Omental fat pad (tissue), 4 donors: ENCODE measurements at places on chromosomes 2 and 18.

DNA sequence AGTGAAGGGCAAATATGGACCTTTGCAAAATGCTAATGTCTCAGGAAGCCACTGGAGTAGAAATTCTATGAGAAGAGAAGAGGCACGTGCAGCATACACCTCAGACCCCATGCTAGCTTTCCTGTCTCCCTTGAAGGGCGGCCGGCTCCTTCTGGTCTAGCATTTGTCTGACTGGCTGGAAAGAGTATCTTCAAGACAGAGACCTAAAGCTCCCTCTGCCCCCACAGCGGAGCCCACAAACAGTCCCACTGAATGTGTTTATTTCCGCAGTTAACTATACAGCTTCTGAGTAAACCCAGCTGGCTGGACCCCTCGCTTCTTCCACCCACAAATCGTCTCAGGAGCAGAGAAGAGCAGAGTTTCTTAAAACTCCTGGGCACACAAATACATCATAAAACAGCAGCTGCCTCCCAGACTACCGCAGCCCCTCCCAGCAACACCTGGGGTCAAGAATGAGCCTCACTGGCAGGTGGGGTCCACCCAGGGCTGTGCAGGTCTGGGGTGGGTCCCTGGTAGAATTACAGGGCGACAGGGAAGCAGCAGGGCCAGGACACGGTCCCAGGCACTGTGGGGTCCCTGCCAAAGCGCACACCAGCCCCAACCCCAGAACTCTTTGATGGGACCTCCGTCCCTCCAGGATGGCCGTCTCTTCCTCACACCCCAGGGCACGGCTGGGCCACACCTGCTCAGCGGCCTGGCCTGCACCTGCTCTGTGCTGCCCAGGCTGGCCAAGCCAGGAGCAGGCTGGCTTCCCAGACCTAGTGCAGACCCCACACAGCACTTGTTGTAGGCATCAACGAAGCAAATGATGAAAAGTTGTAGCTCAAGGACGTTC is 103.8 kb downstream of the PXDN start:
- no peak for DNase-seq

DNA sequence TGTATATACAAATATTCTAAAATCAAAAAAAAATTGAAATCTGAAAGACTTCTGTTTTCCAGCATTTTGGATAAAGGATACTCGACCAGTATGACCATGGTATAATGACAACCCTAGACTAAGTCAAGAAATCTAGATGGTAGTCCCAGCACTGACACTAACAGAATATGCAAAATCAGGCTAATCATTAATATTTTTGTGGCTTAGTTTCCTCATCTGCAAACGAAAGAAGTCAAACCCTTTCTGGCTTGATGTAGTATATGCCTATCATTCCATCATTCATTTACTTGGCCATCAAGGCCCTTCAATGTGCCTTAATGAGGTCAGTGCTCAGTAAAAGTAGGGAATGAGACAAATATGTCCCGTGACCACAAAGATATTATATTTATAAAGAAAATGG is 83.5 kb downstream of the NCKAP5 start:
- DNase-seq, result no peak

DNA sequence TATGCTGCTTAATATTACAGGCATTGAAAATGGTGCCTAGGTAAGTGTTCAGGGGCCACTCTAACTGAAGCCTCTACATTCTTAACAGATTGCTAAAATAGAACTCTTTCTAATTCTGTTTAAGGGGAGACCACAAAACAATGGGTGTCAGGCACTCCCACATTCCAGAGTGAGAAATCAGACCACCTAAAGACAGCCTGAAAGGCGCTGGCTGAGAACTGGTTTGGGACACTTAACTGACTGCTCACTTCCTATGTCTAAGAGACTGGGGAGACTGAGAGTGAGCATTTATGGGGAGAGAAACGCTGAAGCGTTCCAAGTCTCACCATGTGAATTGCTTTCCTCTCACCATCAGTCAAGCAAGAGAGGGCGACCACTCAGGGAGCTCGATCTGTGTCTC is 108.8 kb upstream of the ITGB6 start:
- no peak for DNase-seq

DNA sequence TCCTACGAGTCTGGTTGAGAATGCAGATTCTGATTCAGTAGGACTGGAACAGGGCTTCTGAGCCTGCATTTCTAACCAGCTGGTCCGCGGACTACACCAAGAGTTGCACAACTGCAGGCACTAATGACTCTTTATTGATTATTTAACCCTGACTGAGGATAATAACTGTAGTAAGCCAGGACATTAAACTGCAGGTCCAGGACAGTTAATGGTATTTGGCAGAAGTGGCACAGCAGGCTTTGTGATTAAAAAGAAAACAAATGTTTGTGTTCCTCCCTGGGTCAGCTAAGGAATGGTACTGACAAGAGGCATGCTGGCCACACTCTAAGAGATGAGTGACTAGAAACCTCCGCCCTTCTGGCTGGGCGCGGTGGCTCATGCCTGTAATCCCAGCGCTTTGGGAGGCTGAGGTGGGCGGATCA is 59.4 kb downstream of the ALPK2 start:
- no peak for DNase-seq

GRCh38 chr18:23835506-23835905 is 146.3 kb downstream of the LAMA3 start:
- no peak for DNase-seq

GRCh38 chr2:111708476-111709180 is 175.4 kb downstream of the ANAPC1 start:
- DNase-seq, result no peak

- no peak for DNase-seq
These were observed 6.6 kb upstream of the NCK2 start for GRCh38 chr2:105737980-105738657.

DNA sequence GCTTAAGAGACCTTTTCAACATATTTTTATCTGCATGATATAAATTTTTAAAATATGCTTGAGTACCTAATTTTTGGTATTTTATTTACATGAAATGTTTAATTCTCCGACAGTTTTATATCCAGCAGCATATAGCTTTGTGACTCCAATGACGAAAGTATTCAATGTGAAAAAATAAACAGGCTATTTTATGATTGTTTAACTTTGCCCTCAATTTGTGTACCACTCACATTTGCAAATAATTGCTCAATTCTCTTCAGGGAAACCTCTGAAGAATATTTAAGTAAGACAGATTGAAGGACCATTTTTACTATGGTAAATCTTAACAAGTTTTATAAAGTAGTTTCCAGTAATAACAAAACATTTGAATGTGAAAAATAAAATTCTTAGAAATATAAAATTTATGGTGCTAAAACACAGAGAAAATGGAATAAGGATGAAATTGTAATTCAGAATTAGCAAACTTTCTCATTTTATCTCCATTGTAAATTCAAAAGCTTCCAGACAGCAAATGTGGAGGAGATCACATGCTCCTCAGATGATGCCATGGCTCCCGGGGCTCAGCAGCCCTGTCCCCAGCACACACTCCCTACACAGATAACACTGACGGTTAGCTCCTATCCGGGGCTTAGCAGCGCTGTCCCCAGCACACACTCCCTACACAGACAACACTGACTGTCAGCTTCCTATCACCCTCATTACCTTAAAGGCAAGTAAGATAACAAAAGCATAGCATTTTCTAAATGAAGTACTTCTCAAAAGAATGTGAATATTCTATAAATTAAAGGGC is 39.7 kb downstream of the SH3YL1 start:
- DNase-seq, result no peak

- no peak for DNase-seq
These were observed 23.2 kb downstream of the HDAC4 start for GRCh38 chr2:239377591-239377990.

- no peak for DNase-seq
These were observed 28.9 kb downstream of the SPIRE1 start for GRCh38 chr18:12628706-12629702.

- DNase-seq, result no peak
These were observed 30.5 kb upstream of the ATP8B1 start for GRCh38 chr18:57833441-57834101.

GRCh38 chr2:235505181-235505741 is 11.4 kb downstream of the AGAP1 start:
- no peak for DNase-seq

- DNase-seq, result no peak
These were observed 112.2 kb upstream of the MEIS1 start for GRCh38 chr2:66322506-66323260.

DNA sequence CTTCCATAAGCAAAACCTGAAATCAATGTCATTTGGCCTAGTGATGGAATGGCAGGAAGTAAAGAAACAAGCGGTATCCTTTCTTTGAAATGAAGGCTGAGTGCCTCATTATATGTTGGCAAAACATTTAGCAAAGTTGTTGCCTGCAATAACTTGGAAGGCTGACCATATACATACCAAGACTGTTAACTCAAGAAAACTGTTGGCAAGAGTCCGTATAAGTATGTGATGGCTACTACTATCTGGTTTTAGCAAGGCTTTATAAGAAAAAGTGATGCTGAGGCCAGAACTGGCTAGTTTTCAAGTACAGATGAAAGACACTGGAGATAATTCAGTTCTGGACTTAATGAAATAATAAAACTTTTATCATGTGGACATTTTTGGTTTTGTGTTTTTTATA is 356.2 kb downstream of the ZNF521 start:
- no peak for DNase-seq

GRCh38 chr2:119838179-119838578 is 78.5 kb downstream of the PTPN4 start:
- DNase-seq, result no peak

DNA sequence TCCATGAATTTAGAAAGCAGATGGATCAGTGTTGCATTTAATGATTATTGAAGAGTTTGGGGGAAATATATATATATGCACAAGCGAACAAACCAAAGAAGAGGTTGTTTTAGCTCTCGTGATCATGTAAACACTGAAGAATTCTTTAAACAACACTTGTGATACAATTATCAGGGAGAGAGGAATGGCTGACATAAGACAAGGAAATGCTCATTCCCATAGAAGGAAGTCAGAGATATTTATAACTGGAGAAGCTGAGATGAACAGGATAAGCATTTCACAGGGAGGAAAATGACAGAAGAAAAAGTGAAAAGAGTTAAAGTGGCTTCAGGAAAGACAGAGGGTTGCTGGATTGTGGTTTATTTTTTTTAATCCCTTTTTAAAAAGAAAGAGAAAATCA is 10.6 kb upstream of the COL6A3 start:
- no peak for DNase-seq

- DNase-seq, result no peak
These were observed 17.9 kb upstream of the DSG3 start for GRCh38 chr18:31429623-31430022.

DNA sequence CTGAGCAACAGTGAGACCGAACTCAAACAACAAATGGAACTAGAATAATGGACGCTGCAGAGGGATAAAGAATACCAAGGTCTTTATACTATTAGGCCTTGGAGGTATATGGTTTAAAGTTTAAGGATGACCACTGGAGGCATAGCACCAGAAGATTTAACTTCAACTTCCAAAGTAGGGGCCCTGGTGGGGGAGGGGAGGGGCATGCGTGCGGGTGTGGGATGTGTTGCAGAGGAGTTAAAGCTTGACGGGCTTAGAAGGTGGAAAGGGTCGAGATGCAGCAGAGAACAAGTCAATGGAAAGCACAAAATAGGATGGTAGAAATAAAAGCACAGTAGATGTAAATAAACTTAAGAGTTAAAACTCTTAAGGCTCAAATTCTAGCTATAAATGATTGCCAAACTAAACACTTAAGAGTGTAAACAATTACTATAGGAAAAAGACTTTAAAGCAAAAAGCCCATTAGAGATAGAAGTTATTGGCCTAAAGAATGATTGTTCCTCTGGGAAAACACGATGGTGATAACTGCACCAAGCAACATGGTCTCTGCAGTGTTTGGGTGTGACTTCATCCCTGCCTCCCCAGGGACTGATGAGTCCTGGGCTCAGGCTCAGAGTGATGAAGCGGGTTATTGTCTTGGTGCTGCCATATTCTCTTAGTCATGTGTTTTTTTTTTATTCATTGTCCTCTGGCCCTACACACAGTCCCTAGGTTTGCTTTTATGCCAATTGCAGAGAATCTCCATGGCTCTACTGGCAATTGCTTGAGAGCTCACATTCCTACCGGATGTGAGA is 13.0 kb downstream of the RRM2 start:
- DNase-seq, result no peak

DNA sequence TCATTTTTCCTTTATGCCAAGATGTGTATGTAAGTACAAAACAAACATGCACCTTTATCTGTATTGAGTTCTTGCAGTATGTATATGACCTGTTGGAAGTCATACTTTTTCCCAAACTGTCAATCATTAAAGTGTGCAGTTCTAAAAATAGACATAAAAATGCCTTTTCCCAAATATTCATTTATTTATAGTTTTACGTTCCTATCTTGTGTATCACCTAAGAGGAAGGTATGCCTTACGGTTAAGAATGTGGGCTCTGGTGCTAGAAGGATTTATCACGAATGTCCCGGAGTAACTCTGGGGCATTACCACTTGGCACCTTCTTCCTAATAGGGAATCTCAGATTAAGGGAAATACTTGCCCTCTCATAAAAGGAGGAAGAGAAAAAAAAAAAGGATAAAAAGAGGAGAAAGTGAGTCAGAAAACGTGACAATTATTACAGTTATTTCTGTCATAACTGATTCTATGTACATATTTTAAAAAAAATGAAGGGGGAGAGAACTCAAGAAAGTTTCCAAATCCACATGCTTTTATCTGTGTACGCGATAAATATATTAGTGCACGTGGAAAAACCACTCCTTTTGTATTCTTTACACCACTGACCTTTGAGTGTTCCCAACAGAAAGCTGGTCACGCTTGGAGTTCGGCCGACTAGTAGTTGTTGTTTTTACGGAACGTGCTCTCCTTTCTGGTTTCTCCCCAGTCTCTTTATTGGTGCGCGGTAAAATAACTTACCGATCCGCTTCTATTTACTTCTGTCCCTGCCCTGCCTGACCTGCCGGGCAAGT is 721 bp downstream of the MCEE start:
- DNase-seq, result no peak

DNA sequence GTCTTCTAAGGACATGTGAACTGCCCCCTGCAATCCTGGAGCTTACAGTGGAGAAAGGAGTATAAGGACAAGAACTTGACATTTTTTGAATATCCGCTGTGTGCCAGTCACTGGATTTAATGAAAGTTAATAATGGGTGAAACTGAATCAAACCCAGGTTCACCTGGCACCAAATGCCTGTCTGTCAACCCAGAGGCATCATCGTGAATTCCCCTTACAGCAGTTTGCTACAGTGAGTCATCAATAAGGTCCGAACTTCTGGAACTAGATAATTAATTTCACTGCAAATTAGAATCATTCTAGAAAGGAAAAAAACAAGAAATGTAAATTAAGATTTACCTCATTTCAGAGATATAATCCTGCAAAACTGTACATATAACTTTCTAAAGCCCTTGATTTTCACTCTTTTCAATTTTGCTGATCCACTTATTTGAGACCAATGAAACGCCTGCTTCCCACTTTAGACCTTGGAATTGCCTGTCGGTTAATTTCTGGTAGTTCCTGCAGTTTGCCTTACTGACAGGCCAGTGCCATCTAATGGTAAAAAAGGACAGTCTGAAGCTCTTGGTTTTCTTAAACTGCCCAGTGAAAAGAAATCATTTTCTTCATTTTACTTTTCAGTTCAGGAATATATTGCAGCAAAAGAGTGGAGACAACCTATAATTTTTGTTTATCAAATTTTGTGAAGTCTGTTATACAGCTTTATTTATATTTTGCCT is 8.2 kb downstream of the DSG2 start:
- DNase-seq, result no peak
